Stimulated activated CD8-positive, alpha-beta memory T cell treated with anti-CD3 and anti-CD28 coated beads, Interleukin-2, amount 100 ng/mL, for 48 hours (primary cell): ENCODE measurements at places on chromosomes 16 and 17.

DNA sequence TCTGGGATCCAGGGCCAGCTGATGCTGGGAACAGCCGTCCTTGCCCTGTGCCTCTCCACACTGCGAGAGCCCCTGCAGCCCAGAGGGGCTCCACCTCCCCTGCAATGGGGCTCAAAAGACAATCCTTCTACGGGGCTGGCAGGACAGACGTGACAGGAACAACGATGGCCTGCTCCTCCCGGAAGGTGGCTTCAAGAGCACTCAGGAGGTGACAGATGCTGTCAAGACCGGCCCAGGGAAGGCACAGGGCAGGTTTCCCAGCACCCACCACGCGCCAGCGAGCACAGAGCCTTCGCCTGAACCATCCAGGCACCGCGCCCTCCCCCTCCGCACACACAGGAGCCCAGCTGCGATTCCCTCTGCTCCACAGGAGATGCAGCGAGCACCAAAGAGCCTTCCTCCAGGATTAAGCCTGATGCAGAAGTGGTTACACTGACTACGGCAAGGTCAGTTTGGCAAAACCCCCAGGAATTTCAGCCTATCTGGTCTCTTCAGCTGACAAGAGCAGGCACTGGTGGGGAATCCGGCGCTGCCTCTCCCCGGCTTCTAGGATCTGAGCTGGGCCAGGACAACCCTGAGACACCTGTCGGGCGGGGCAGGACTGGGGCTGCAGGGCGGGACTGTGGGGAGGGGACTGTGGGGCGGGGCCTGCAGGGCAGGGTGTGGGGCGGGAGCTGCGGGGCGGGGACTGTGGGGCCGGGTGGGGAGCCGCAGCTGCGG, 103.4 kb downstream of the ZNF778 start:
- DNase-seq: no peak

DNA sequence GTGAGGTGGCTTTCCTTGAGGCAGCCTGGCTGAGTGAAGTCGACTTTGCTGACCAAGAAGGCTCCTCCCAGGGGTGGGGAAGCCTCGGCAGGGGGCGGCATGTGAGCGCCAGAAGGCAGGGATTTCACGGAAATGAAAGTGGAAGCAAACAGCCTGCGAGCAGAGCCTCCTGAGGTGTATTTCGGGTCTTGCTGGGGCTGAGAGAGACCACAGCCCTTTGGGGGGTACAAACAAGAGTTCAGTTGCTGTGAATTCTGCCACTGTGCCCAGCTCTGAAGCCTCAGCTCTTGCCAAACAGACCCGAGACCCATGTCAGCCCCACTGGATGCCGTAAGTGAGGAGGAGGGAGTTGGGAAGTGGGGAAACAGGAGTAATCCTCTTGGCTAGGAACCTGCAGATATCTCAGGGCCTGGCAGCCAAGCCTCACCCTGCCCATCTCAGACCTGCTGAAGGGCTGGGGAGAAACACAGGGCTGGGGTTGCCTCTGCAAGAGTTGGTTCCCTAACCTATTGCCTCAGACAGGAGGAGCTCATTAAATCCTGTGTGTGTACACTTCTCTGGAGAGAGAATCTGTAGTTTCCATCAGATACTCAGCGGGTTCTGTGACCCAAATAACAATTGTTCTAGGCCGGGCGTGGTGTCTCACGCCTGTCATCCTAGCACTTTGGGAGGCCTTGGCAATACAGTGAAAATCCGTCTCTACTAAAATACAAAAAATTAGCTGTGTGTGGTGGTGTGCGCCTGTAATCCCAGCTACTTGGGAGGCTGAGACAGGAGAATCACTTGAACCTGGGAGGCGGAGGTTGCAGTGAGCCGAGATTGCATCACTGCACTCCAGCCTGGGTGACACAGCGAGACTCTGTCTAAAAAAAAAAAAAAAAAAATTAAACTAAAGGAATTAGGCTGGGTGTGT, at the start of gene IFI35:
Gene IFI35 (plus strand): TSS at position 146 of the 913 bp plus-strand sequence. CDS start 164 bp downstream, at position 310.
- DNase-seq: peak; percentile 76

GRCh38 chr16:30382111-30382881, at the start of gene SEPTIN1:
SEPTIN1 (minus strand) TSS chr16:30382561; CDS start chr16:30382542, 19 bp downstream.
- DNase-seq: peak; percentile 67

DNA sequence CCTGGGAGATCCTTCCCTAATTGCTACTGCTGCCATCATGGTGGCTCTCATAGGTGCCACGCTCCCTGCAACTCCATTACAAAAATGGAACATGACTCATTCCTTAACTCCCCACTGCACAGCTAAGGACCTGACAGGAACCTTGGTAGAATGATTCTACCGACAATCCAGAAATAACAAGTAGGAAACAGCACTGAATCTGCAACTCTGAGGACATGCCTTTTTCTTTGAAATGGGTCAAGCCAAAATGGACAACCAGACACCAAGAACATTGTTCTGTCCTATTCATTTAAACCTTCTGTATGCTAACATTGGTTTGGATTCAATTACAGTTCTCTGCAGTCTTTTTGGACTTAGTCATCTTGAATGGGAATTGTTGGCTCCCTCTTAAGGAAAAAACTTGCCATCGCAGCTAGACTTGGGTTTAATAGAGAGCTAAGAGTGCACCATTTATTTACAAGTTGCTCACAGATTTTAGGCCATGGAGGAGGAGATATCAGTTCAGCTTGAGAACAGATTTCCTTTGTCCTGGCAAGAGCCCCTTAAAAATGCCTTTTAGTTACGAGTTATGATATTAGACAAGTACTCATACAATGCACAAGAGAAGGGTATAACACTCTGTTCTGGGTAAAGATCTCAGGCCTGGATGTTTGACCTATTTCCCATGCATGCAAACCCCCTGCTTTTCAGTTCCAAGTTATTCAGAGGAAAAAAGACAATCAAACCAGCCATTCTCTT, 20.9 kb upstream of the NSRP1 start:
- no peak for DNase-seq

DNA sequence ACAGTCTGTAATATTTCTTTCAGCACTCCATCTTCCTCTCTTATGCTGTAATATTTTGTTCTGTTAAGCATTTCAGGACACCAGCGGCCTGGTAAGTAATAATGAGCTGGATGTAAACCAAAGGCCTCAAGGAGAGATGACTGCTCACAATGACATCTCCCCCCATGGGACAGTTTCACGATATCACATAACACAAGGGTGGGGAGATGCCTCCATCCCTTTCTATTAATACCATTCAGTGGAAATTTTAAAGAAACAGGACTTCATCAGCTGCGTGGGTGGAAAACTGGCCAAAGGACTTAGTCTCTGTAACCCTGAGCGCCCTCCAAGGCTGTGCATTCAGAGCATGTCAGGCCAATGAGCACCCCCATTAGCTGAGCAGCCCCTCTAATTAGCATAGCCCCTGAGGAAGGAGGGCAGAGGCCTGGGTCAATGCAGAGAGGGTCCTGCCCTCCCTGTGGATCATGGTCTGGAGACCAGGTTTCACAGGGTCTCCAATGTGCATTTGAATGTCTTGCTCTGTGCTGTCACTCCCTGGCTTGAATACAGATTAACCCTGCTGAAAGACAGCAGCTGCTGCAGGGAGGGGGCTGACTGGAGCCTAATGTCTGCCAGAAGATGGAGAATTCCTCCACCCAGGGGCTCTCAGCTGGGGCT, 156.4 kb downstream of the HS3ST2 start:
- DNase-seq: no peak

- DNase-seq: no peak
These were observed 1.9 kb downstream of the PMP22 start for GRCh38 chr17:15263206-15263579.

- DNase-seq: no peak
These were observed 993 bp downstream of the ERN1 start for GRCh38 chr17:64128787-64129514.

- DNase-seq: no peak
These were observed 451.5 kb downstream of the NPIPA7 start for GRCh38 chr16:16830401-16830800.

GRCh38 chr17:2018716-2019510, 6.2 kb downstream of the RTN4RL1 start:
- no peak for DNase-seq

DNA sequence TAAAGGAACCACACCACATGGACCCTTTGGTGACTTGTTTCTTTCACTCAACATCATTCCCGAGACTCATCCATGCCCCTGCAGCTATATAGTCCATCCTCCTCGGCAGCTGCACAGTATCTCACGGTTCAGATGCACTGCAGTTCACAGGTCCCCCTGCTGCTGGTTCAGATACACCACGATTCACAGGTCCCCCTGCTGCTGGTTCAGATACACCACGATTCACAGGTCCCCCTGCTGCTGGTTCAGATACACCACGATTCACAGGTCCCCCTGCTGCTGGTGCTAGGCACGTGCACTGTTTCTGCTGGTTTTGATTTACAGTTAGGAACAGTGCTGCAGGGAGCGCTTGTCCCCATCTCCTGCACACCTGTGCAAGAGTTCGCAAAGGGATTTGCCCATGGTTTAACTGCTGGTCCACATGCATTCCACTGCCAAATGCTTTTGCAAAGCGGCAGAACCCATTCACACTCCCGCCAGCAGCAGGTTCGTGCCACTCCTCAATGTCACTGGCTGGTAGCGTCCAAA, 3.8 kb downstream of the HSDL1 start:
- DNase-seq: no peak

DNA sequence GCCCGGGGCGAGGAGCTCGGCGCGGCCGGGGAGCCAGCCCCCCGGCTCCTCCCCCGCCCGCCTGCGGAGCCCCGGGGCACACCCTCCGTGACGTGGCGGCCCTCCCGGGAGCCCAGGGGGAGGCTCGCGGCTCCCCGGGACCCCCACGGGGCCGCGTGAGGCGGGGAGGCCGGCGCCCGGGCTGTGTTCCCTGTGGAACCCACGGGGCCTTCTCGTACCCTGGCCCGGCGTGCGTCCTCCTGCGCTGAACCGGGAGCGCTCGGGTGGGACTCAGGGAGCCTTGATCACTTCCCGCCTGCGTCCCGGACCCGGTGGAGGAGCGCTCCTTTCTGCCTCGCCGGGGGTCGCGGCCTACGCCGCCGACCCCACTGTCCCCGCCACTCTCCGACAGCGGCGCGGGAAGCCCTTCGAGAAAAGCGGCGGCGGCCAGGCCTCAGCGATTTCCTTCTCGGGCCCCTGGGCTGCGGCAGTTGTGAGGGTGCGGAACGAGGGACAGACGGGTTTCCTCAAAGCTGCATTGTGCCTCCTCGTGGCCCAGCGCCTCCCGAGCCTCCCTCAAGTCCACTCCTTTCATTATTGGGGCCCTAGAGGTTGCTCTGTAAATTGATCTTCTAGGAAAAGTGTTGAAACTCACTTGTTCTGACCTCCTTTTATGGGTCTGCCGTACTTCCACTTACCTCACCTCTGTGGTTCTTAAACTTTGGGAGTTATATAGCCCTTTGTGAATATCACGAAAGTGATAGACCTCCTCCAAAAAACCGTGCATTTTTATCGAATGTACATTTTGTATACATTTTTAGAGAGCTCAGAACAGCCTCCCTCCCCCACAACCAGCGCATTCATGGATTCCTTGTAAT, 597 bp downstream of the LIG3 start:
- DNase-seq: peak; percentile 73

DNA sequence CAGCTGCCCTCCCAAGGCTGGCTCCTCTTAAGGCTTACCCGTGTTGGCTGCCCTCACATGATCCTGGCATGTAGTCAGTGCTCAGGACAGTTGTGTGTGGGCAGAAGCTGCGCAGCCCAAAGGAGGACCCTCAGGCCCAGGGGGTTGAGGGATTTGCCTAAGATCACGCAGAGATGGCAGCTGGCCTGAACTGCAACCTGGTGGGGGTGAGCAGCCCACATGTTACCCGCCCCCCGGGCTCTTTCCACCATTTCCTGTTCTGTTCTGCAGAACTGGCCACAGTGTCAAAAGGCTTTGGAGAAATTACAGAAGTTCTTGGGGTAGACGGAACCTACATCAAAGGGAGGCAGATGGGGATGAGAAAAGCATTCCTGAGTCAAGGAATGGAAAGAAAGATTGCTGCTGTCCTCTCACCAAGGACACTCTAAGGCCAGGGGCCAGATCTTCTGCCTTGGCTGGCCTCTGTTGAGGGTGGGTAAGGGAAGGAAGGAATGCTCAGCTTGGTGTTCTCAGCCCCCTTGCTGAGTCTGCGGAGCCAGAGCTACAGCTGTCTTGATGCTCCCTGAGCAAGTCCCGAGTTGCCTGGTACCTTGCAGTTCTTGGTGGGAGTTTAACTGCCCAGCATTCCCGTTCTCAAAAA, 53.0 kb downstream of the EPN2 start:
- no peak for DNase-seq

DNA sequence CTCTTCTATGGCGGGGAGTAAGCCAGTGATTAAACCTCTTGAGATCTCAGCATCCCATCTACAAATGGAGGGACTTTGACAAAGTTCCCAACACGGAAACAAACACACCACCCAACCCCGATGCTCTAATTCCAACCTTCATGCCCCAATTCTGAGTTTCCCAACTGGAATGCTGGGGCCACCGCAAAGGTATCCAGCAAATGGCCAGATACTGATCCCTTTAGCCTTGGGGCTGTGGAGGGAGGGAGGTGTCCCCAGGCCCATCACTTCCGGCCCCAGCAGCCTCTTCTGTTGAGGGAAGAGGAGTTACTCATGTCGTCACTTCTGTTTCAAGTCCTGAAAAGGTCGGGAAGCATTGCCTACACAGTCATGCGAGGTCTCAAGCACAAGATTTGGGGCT, 154.8 kb upstream of the RPH3AL start:
- DNase-seq: no peak

GRCh38 chr17:61389670-61390478, 9.8 kb upstream of the TBX2 start:
- no peak for DNase-seq

GRCh38 chr16:17224879-17225281, 245.9 kb downstream of the XYLT1 start:
- DNase-seq: no peak

GRCh38 chr16:11797166-11797956, at the start of gene ZC3H7A:
ZC3H7A (minus strand) TSS chr16:11797258; CDS start chr16:11782354, 14,904 bp downstream.
- DNase-seq: peak; percentile 89

DNA sequence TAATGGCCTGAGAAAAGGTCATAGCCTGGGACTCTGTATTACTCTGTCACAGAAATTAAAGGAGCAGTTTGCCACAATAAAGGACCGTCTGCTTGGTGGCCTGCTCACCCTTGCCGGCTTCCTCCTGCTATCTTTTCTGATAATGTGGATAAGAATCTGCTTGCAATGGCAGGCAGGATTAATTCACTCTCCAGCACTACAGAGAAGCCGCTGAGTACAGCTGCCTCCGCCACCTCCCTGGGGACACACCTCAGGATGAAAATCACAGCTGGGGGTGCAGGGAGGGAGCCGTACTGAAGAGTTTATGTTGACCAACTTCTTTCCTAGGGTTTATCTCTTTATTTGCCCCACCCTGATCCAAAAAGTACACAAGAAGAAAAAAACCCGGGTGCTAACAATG, 245.9 kb upstream of the RPL38 start:
- no peak for DNase-seq

- DNase-seq: no peak
These were observed 7.6 kb downstream of the CCDC57 start for GRCh38 chr17:82204831-82205719.
